Renal pelvis (tissue), 12 donors: ENCODE measurements at places on chromosomes 1 and 21. TPM values are rescaled to one million over a fixed set of nuclear protein-coding genes. Genes with fewer than 3 reads are reported as not detected.

The RAB3B gene
- polyA plus RNA-seq = 6.5 TPM

The TIAM1 gene
- 17.1 TPM for polyA plus RNA-seq

The NPPB gene
- not detected for polyA plus RNA-seq

The ANKRD35 gene
- polyA plus RNA-seq = 2.6 TPM

The SLAMF9 gene
- polyA plus RNA-seq = not detected

DNA sequence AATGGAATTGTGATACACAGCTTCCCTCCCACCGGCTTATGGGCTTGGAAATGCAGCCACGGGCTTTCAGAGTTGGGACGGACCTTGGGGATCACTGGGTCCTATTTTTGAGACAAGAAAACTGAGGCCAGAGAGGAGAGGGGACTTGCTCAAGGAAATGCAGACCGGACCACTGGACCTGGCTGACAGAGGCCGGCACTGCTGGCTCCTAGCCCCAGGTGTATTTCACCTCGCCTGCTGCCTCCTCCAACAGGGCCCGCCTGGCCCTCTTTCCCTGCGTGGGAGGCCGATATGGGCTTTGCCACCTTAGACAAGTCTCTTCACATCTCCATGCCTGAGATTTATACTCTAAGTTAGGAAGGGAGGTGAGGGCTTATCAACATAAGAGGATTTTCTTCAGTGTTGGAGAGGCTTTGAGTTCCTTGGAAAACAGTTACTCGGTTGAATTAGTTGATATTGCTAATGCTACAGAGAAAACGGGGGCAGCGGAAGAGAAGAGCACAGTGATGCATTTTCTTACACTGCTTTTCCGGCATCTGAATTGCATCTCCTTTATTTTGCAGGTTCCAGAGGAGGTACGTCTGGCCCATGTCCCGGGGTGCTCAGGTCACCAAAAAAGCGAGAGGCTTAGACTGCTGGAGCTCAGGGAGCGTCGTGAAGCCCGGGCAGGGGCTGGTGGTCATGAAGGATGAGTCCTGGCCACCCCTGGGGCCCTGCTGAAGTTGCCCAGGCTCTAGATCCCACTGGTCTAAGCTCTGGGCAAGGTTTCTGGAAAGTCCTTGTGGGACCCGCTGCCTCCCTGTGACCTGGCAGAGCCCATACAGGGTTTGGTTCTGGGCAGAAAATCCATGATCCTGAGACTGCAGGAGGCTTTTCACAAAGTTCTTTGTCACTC is 44.7 kb downstream of the CAPN2 start:
- DNase-seq = no peak

- no peak for DNase-seq
These were observed 51.2 kb downstream of the FNBP1L start for GRCh38 chr1:93499075-93499474.

- DNase-seq = peak; percentile 65
These were observed 324.2 kb downstream of the HLX start for GRCh38 chr1:221203224-221204054.

DNA sequence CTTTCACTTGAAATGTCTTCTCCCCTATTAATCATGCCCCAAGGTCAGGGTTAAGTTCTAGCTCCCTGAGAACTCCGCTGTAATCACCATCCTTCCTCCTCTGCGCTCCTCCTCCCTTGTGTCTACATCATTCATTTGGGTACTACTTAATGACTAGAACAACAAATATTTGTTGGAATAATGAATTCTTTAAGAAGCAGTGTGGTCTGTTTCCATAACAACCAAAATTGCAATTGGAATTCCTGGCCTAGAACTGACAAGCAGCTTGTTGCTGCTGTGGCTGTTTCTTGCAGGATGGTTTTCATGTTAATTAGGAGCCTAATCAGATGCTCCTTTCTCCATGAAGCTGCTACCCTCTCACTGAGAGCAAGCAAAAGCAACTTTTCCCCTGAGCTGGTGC is 192.5 kb downstream of the ZZZ3 start:
- peak; percentile 38 for DNase-seq
